ENCODE measurements at places on chromosomes 16 and 17.

DNA sequence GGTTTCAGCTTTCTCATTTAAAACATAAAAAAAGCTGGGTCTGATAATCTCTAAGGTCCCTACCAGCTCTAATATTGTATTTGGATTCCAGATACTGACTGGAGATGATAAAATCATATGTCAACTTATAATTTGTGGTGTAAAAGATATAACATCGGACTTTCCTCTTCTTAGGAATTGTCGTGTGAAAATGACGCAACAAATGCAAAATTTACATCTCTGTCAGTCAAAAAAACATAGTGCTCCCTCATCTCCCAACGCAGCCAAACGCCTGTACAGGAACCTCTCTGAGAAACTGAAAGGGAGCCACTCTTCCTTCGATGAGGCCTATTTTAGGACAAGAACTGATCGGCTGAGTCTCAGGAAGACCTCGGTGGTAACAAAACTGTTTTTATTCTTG is 197.3 kb downstream of the ANKFN1 start:
- no peak for DNase-seq

- DNase-seq = no peak
Measured at GRCh38 chr17:51646539-51646938, 386.2 kb downstream of the UTP18 start.

DNA sequence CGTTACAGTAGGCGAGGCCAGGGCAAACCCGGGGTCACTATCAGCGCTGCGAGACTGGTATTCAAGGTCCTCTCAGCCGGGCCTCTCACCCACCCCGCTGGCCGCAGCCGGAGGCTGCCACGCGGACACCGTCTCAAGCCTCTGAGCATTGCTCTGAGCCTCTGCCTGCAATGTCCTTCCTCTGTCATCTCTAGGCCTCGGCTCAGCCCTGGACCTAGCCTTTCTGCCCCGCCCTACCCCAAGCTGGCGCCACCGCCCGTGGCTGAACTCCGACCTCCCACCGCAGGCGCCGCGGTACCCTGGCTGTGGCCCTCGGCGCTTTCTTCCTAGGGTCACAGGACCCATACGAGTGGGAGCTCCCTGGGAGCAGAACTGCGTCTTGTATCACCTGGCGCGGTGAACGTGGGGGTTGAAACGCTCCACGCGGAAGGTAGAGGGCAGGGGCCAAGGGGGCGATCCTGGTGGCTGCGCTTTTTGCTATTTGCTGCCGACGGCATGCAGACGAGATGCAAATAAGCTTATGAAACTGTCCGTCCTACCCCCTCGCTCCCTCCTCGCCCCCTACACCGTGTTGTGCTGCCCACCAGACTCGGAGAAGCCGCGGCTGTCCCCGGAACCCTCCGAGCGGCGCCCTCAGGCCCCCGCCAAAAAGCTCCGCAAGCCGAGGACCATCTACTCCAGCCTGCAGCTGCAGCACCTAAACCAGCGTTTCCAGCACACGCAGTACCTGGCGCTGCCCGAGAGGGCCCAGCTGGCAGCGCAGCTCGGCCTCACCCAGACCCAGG is 3.7 kb downstream of the DLX4 start:
- no peak for DNase-seq

DNA sequence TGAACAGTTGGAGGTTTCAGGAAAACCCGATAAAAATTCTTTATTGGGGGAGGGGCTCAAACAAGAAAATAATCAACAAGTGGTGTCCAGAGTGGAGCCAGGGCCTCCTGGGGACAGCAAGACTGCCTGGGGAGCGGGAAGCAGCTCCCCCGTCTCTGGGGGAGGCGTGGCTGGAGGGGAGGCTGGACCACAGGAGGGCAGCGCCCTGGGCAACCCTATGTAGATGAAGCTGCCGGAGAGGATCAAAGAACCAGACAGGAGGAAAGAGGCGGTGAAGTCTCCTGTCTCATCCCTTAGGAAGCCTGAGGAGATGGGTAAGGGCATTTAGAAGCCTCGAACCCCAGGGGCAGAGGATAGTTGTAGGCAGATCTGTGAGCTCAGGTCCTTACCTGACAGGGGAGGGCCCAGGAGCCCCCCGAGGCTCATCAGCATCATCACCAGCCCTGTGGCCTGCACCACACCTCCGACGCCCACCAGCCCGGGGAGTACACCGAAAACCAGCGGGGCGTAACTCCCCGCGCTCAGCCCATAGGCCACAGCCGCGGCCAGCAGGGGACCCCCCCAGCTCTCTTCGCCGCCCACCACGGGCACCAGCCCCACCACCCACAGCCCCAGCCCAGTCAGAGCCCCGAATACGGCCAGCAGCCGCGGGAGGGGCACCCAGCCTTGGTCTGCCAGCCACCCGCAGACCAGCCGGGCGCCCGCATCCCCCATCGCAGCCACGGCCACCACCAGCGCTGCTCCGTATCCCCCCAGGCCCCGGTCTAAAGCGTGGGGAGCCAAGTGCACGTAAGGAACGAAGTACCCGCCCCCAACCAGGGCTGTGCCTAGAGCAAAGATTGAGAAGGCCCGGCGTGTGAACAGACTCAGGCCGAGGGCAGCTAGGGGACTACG is 2.0 kb downstream of the SLC16A11 start:
- DNase-seq = no peak

- DNase-seq = no peak
Measured at GRCh38 chr16:23110257-23110899, 38.9 kb downstream of the USP31 start.

DNA sequence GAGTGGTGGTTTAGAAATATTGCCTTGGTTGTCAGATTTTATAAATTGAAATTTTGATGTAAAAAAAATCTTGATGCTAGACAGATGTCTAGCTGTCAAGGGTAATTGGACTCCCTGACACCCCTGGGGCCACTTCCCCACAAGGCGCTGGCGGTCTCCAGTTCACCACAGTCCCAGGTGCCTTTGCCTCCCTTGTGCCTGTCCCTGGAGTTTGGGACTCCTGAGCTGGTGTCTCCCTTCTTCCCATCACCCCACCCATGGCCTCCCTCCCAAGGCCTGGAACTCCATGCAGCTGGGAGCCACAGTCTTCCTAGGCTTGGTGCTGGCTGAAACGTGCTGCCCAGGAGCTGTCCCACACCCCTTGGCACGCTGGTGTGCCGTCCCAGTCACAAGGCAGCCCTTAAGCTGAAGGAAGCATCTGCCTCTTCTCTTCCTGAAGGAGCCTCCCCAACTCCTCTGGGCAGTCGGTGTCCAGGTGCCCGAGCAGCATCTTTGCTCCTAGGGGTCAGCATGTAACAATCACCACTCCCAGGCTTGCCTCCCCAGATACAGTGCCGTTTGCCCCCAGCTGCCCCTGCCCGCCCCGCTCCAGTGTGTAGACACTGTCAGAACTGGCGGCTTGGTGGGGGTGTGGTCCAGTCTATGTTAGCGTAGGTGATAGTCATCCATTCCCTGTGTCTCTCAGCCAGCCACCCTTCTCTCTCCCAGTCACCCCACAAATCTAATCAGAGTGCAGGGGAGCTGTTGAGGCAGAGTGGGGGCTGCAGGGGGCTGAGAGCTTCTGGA is 26.2 kb downstream of the POLR3E start:
- DNase-seq = no peak

DNA sequence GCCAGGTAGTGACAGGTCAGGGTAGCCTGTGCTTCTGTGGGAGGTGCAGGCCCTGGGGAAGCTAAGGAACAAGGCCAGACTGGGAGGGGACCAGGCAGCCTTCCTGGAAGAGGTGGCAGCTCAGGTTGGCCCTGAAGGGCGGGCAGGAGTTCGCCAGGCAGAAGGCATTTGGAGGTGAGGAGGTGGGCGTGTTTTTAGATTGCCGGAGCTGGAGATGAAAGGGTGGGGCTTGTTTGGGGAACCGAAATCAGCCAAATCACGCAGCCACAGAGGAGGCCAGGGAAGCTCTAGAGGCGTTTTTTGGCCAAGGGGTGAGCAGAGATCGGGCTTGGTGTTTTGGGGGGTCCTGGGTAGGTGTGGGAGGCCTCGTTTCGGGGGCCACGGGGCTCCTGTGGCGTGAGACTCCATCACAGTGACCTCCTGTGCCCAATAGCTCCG is 7.6 kb downstream of the ADCY7 start:
- DNase-seq = peak; percentile 81

- DNase-seq = no peak
Measured at GRCh38 chr17:41440531-41441033, at the start of gene KRT38. Gene KRT38, minus strand, starts transcription at chr17:41440983. Its CDS starts 62 bp downstream, at chr17:41440921.

DNA sequence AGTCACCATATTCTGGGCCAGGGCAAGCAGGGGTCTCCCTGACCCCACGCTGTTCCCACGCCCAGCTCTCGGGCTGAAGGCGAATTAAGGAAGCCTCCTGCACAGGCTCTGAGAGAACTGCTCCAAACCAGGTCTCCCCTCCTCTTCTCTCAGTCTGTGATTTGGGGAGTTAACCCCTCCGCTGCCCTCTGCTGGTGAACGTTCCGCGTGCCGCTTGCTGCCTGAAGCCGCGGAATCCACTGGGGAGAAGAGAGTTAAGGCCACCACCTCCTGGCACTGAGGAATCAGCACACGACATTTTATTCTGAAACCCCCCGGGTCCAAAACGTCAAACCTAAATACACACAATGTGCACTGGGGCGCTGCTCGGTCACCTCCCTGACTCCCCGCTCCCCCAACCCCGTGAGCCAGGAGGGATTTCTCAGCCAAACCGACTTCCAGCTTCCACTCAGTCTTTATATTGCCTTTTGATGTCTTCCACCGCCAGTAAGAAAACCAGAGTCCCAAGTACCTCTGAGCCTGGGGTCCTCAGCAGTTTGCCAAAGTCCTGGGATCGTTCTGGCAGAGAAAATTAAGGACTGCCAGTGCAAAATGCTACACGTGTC is 54.4 kb upstream of the RCVRN start:
- no peak for DNase-seq

DNA sequence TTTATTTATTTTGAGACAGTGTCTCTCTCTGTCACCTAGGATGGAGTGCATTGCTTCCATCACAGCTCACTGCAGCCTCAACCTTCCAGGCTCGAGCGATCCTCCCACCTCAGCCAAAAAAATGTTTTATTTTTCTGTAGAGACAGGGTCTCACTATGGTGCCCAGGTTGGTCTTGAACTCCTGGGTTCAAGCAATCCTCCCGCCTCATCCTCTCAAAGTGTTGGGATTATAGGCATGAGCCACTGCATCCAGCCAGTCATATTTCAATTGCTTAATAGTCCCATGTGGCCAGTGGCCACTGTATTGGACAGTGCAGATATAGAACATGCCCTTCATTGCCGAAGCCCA is 15.3 kb downstream of the TMC7 start:
- DNase-seq = no peak

DNA sequence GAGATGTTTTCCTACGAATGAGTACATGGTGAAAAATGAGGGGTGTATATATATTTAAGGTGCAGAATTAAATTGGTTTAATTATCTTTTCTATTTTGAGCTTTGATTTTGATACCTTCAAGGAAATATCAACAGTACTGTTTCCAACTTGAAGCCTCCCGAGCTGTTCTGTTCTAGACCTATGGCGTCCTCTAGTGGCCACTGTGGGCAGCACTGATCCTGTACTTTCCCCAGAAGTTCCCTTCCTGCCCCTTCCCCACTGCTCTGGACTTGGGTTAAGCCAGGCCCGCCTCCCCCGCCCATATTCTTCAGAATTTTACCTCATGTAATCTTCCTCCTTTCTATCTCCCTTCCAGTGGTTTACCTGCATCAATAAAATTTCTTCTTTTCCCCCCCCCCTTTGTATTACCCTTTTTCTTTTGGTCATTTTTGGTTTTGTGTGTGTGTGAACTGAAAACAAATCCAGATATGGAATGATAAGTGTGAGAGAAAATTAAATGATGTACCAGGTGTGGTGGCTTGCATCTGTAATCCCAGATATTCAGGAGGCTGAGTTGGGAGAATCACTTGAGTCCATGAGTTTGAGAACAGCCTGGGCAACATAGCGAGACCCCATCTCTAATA is 1643.5 kb downstream of the TP53TG3F start:
- no peak for DNase-seq

- DNase-seq = peak; percentile 65
Measured at GRCh38 chr17:76405967-76406647, 21.7 kb downstream of the SPHK1 start.

DNA sequence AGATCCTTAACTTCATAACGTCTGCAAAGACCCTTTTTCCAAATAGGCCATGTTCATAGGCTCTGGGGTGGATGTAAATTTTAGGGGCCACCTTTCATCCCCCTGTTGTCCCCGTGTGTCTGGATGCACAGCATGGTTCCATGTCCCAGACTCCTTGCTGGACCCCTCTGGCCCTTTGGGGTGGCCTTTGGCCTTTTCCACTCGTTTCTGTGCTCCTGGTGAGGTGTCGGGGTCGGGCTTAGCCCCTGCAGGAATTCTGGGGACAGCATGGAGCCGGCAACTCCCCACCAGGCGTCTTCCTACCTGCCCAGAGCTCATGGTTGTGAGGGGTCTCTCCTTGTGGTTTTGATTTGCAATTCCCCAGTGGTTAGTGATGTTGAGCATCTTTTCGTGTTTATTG is 183.5 kb downstream of the SEC14L1 start:
- no peak for DNase-seq

GRCh38 chr16:87926246-87927194 is 9.8 kb downstream of the CA5A start:
- DNase-seq = peak; percentile 91

DNA sequence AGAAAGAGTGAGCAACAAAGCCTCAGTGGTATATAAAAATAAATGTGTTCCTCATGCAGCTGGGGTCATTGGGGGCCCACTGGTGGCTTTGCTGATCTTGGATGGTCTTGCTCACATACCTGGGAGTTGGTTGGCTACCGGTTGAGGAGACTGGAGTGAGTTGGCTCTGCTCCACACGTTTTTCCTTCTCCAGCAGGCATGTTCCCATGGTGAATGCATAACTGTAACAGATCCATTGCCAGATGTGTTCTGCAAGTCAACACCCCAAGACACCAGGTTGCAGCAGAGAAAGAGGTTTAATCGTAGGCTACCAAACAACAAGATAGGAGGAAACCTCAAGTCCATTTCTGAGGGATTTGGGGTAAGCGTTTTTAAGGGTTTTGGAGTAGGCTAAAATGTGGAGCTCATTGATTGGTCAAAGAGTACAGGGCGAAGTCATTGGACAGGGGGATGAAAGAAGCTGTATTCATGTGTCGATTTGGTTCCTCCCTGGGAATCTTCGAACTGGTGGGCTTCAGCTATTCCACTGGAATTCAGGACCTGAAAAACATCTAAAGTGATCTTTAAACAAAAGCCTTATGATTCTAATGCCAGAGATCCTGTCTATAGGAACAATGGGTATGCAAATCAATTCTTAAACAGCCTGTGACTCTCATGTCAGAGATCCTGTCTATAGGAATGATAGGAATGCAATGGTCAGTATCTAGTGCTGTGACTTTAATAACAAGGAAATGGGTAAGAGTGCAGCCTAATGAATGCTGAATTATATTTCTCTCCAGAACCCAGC is 467.5 kb upstream of the C16orf82 start:
- DNase-seq = no peak

DNA sequence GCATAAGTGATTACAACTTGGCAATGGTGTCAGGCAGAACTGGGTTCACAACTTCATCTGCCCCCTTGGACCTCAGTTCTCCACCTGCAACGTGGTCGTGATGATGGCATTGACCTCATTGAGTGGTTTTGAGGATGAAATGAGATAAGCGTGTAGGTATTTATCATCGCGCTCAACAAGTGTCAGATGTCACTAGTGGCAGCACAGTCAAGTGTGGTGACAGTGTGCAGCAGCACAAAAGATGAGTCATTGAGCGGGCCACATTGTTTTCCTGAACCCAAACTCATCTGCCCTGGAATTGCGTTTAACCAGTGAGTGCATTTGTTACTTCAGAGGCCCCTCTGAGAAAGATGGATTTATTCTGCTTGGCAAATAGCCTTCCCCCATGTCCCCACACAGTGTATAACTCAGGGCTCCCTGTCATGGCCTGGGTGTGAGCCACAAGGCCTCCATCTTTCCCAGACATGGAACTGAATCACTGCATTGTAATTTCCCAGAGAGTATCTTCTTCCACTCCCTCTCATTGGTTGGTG is 20.9 kb downstream of the IRX3 start:
- DNase-seq = no peak

All from inflammatory macrophage treated with lipopolysaccharide for 4 hours (primary cell).